ENCODE measurements at places on chromosomes 12 and 14. TPM values are rescaled to one million over a fixed set of nuclear protein-coding genes. Genes with fewer than 3 reads are reported as not detected.

Gene SMCO2
- 0.58 TPM for total RNA-seq

Gene COQ6
- 34.0 TPM for total RNA-seq

Gene USP5
- 70.1 TPM for total RNA-seq

Gene KLRC2
- not detected for total RNA-seq

Gene KRT82
- total RNA-seq: not detected

Gene BCL11B
- total RNA-seq: 2.3 TPM

Gene YARS2
- 51.3 TPM for total RNA-seq

Gene UNC119B
- 29.4 TPM for total RNA-seq

Gene ABCD2
- total RNA-seq: not detected

Measured in kidney epithelial cell (primary cell).